BE2C (cell line): ENCODE measurements at places on chromosomes 2 and 18.
A peak's percentile ranks its signal among the peaks of the same experiment; 100 is the strongest.

DNA sequence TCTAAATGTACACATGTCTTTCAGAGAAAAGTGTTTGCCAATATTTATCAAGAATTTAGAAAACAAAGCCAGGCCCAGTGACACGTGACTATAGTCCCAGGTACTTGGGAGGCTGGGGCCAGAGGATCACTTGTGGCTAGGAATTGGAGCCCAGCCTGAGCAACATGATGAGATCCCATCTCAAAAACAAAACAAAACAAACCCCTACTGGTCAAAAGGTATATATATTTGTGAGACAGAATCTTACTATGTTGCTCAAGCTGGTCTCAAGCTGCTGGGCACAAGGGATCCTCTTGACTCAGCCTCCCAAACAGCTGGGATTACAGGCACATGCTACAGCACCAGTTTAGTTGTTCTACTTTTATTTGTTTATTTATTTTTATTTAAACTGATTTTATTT lies 79.2 kb downstream of the ZDBF2 start:
- DNase-seq = no peak

DNA sequence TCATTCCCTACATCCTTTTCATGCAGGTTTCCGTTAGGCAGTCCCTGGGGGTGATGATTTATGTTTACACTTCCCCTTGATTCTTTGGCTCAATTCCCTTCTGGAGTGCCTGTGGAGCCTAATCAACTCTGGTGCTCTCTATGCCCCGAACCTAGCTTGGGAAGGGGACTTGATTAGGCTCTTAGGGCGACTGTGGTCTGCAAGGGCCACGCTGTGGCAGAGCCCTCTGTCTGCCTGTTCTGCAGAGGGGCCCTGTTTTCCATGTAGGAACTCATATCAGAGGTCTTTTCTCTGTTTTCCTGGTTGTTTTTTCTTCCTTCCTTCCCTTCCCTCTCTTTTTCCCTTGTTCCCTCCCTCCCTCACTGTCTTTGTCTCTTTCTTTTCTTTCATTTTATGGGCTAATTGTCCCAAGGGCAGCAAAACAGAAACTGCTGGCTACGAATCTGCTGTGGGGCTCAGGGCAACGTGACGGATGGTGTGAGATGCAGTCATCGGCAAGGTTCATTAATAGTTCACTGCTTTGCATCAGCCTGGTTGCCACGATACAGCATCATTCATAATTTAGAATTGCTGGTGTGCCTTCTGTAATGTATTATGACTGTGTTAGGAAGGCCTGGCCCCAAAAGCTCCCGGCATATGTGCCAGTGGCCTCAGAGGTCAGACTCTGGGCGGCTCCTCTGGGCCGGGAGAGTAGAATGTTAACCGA lies 134.5 kb downstream of the NAPG start:
- DNase-seq = no peak

- DNase-seq = no peak
Observed at GRCh38 chr2:100018341-100019193, 123.8 kb downstream of the AFF3 start.

DNA sequence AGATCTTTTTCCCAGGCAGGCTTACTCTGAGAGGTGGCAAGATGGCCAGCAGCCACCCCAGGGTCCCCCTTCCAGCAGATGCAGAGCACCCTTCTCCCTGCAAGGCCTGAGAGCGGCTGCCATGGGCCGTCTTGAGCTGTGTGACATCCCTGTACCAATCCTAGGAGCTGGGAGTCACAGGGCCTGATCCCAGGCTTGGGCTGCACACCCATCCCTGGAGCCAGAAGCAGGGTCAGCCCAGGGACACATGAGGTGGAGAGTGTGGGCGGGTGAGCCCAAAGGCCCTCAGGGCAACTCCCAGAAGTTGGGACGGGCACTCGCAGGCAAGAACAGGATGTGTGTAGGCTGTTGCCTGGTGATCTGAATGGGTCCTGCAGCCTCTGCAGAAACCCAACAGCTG lies 40.5 kb downstream of the CROCC2 start:
- peak; percentile 50 for DNase-seq

GRCh38 chr2:32453242-32454062 lies 96.6 kb downstream of the BIRC6 start:
- DNase-seq = no peak

GRCh38 chr2:1091895-1092585 lies 141.4 kb downstream of the SNTG2 start:
- DNase-seq = no peak

GRCh38 chr18:37421341-37422077 lies 144.1 kb downstream of the CELF4 start:
- no peak for DNase-seq

DNA sequence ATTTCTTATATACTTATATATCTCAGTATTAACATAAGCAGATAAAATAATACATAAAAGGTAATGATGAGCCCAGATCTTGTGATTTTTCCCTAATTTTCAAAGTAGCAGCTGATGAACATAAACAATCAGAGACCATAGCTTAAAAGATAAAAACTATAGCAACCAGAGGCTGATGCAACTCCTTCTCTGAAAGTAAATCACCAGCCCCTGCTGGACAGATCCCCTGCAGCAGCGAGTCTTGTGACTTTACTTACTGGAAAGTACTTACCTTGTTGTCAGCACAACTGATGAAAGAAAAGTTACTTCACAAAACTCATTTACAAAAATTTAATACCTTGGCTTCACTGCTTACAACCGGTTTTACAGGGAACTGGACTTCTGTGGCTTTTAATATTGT lies 67.3 kb downstream of the GORASP2 start:
- no peak for DNase-seq

- DNase-seq = no peak
Observed at GRCh38 chr2:150535176-150535575, 47.7 kb upstream of the RND3 start.

GRCh38 chr2:65161551-65162100 lies 31.7 kb upstream of the RAB1A start:
- no peak for DNase-seq

DNA sequence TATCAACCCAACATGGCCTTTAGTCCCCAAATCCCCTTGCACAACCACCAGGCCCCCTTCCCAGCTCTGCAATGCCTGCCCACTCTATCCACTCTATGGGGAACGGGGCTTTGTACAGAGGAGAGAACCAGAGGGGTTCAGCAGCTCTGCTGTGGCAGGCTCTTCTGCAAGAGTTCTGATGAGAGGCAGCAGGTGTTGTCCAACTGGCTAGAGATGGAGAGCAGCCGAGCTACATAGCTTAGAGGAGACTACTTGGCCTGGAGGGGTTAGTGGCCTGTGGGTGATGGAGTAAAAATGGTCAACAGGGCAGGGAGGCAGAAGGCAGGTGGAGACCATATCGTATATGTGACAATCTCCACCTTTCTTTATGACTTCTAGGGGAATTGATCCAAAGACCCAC lies 103.0 kb downstream of the QPCT start:
- DNase-seq = no peak

DNA sequence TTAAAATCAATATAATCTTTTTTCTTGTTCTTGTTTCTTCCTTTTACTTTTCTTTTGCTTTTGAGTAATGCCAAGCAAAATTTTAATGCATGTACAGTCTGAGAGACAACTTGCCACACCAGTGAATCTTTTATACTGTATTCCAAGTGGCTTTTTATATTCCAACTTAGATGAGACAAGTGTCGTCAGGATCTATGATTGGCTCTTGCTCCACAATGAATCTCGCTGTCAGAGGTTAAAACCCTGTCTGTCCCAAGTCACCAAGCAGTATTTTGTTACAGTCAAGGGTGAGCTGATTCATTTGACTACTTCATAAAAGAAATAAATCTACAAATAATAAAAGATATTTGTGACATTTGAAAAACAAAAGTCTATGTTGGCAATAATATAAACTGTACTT lies at the start of gene MSTN:
MSTN (minus strand) TSS at position 129 of the 400 bp plus-strand sequence. CDS start 133 bp downstream, outside the sequence.
- no peak for DNase-seq

DNA sequence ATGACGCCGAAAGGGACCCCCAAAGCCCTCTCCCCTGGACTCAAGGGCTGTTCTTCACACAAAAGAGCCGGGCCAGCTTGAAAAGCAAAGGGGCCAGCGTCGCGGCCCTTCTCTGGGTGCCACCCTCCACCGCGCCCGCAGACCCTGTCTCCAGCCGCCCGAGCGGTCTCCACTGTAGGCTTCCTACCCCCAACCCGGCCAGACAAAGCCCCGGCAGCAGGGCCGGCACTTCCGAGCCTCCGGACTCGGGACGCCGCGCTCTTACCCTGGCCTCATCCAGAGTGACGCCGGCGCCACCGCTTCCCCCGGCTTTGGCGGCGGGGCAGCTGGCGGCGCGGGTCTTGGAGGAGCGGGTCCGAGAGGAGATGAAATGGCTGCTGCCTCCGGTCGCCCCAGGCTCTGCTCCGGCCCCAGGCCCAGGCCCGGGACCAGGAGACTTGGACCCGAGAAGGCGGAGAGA lies 603 bp downstream of the ATAD2B start:
- DNase-seq = peak; percentile 53

- no peak for DNase-seq
Observed at GRCh38 chr18:2970772-2971659, 41.9 kb downstream of the LPIN2 start.

- DNase-seq = no peak
Observed at GRCh38 chr18:53689886-53690285, 534.6 kb downstream of the MBD2 start.

DNA sequence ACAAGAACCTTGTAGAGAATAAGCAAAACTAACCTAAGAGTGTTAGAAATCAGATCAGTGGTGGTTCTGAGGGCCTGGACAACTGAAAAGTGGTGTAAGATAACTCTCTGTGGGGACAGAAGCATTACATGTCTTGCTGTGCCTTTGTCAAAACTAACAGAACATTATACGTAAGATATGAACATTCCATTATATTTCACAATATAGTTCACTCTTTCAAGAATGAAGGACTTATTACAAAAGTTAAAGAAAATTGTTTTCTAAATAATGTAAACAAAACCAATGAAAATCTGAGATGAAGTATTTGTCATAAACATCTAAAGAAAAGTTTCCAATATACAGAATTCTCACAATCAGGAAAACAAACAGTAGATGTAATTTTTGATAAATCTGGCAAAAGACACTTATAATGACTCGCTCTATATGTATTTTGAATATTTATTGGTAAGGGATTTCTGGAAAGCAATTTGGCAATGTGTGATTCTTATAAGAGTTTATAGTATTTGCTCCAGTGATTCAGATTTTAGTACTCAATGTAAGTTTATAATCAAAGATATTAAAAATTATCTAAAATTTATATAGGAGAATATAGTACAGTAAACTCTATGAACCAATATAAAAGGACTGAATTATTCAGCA lies 258.4 kb downstream of the CD226 start:
- DNase-seq = no peak

- no peak for DNase-seq
Observed at GRCh38 chr2:43068631-43069517, 157.5 kb downstream of the ZFP36L2 start.

DNA sequence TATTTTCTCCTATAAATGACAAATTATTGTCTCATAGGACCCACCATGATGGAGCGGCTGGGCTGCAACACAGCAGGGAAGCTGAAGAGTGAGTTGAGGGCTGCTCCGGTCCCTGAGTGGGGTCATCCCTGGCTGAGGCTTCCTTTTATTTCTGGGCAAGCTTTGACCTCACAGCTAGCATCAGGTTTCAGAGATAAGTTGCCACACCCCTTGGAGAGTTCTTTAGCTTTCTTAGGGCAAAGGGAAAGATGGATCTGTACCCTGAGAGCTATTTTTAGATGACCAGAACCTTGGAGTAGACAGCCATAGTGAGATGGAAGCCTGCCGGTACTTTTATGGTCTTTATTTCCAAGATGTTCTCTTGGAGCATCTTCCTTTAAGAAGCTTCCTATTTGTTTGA lies 11.5 kb downstream of the MYL1 start:
- no peak for DNase-seq
